CD4-positive, alpha-beta T cell treated with Interleukin-15 for 1 hour (primary cell): ENCODE measurements at places on chromosomes 16 and 17.

- no peak for DNase-seq
Measured at GRCh38 chr17:34443619-34444469, 80.8 kb upstream of the CCL1 start.

GRCh38 chr16:65200857-65201256, 79.0 kb upstream of the CDH11 start:
- no peak for DNase-seq

DNA sequence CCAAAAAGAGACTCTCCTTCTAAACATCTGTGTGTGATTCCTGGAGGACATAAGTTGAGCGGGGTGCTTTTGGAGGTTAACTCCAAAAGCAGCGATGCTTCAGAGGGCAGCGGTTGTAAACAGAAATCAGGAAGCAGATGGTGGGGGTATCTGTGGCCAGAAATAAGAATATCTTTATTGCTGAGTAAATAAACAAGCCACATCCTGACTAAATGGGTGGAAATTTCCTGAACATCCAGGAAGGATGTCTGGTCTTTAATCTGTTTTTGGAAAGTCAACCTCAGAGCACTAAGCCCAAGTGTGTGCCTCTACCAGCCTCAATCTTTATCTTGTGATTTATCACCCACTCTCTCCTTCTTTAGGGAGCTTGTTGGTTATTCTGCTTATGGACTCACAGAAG, 123.3 kb downstream of the CDH13 start:
- no peak for DNase-seq

DNA sequence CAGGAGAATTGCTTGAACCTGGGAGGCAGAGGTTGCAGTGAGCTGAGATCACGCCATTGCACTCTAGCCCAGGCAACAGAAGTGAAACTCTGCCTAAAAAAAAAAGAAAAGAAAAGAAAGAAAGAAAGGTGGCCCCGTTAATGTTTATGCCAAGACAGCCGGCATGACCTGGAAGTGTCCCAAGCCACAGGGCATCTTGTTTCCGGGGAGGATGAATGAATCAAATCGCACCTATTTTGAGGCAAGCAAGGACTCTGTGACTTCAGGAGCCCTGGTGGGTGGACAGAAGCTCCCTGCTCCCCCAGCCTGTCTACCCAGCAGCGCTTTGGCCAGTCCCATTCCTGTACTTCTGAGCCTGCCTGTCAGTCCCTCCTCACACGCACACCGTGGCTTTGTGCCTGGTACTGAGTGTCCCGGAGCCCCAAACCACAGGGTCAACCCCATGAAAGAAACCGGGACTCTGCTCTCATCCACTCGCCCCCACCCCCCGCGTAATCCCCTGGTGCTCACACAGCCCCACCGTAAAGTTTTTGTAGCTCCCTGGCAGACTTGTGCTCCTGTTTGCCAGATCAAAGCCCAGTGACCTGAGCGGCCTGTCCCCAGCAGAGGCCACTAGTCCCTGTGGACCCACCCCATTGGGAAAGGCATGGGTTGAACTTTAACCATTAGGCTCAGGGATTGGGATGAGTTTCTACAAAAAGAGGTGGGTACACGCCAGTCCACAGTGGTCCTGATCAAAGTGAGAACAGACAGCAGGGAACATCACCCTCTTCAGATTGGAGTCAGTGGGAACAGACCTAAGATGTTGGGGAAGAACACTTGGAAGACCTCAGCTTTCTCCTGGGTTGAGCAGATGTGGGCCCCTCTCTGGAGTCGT, 19.3 kb downstream of the CD2BP2 start:
- DNase-seq, result no peak

DNA sequence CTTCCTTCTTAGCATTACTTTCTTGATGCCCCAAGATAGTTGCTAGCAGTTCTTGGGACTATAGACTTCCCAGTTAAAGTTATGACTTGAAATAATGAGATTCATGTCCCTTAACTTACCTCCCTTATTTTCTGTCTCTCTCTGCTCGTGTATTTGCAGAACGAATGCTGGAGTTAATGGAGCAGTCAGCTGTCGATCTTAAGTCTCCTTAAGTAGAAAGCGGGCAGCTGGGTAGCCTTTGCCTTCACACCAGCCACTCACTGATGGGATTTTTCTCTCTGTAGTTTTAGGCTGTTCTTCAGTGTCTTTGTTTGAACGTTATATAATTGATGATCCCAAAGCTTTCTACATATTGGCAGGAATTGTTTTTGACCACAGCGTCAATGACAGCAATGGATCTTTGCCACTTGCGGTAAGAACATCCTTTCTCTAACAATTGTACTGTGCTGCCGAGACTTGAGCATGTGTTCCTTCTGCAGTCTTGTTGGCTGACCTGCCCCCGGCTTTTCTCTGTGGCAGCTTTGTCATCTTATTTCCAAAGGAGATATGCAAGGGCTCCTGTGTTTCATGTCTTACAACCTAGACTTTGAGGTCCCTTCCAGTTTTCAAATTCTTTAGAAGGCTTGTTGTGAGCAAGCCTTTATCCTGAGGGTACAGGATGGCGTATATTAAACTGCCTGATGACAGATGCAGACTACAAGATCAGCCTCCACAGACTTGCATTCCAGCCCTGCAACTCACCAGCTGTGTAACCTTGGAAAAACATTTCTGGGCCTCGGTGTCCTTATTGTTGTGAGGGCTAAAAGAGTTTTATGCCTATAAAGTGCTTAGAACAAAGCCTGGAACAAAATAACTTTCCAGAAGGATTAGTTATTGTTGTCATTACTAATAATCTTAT, 25.1 kb upstream of the ABCA3 start:
- no peak for DNase-seq

GRCh38 chr17:56742601-56743000, 91.1 kb downstream of the C17orf67 start:
- no peak for DNase-seq

GRCh38 chr17:21287703-21288449, 3.4 kb downstream of the MAP2K3 start:
- peak; percentile 97 for DNase-seq

- DNase-seq, result no peak
Measured at GRCh38 chr17:14058051-14058450, 11.3 kb upstream of the COX10 start.

DNA sequence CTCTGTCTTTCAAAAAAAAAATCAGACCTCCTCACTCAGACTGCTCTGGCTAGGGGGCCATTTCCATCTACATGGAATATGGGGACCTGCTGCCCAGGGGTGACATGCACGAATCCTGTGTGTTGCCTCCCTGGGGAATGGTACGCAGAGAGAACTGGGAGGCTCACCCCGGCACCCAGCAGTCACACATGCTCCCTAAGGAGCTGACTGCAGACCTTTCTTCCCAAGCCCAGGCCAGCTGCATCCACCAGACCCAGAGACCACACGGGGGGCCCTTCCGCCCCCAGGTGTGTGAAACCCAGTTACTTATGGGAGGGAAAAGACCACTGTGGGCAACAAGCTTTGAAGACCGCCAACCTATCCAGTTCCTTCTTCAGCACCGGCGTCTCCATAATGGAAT, 7.2 kb upstream of the NLRC3 start:
- no peak for DNase-seq

DNA sequence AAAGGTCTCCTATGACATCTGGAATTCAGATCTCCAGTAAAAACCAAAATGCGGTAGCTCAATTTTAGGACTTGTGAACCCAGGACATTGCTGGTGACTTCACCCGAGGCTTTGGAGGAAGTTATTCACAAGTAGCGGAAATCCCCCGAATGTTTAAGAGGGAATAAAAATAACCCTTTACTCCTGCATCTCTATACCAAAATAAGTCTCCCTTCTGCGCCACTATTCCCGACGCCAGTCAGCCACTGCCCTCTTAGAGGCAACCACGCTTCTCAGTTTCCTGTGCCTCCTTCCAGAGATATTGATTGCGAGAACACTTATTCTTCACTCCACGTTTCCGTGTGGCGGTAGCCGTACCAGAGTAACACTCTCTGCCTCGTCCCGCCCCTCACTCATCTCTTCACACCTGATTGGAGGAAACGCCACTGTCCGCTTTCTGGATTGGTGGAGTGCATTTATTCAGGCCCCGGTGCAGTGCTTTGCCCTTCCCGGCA, 27.4 kb downstream of the EMP2 start:
- peak; percentile 68 for DNase-seq

GRCh38 chr17:82493226-82493781, 26.2 kb upstream of the FOXK2 start:
- DNase-seq, result no peak

DNA sequence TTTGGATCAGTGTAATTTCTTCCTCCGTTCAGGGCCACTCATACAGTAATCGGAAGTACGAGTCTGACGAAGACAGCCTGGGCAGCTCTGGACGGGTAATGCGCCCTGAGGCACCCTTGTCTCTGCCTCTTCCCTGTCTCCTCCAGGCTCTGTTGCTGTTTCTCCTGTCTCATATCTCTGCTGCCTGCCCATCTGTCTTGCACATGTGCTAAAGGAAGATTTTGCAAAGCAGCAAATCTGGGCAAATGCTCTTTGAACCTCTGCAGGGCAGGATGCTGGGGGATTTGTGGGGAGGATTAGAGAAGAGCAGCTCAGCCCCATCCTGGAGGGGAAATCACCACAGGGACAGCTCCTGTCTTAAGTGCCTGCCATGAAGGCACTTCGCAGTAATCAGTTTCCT, 32.4 kb upstream of the POLR3E start:
- no peak for DNase-seq

GRCh38 chr17:47604598-47604927, 45.2 kb upstream of the KPNB1 start:
- no peak for DNase-seq

GRCh38 chr17:65967372-65967771, 224.6 kb downstream of the CEP112 start:
- no peak for DNase-seq
